ENCODE measurements at places on chromosomes 12 and 14.

GRCh38 chr12:13450231-13451080 is 253.9 kb downstream of the EMP1 start:
- no peak for DNase-seq

DNA sequence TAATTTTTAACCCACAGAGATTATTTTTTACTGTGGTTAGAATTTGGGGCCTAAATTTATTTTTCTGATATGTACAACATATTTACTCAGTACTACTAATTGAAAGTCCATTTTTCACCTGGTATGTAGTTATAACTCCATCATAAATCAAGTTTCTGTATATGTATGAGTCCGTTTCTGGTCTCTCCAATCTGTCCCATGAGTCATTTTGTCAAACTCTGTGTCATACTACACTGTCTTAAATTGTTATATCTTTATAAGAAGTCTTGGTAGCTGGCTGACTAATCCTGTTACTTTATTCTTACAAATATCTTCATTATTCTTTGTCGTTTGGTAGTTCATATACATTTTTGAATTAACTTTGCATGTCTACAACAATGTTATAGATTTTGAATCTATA is 344.0 kb downstream of the PDZRN4 start:
- no peak for DNase-seq

DNA sequence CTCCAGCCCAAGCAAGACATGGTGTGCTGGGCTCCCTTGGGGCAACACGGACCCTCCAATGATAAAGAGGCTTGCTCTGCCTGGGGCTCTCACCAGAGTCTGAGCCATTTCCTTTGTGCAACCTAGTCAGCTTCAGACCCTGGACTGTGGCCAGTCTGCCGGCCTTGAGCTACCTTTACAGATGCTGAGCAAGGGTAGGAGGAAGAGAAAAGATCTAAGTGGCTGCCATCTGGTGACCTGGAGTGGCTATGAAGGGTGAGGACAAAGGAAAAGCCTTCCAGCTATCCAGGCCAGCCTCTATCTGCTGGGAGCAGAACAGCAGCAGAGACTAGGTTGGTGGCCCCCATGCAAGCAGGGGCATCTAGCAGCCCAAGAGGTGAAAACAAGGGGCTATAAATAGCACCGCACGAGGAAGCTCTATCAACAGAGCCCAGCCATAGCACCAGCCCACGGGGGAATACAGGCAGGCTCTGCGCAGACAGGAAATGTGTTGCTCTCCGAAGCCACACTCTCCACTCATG is 230.1 kb downstream of the FOXN3 start:
- no peak for DNase-seq

GRCh38 chr14:26596543-26597061 is 1.2 kb downstream of the NOVA1 start:
- no peak for DNase-seq

DNA sequence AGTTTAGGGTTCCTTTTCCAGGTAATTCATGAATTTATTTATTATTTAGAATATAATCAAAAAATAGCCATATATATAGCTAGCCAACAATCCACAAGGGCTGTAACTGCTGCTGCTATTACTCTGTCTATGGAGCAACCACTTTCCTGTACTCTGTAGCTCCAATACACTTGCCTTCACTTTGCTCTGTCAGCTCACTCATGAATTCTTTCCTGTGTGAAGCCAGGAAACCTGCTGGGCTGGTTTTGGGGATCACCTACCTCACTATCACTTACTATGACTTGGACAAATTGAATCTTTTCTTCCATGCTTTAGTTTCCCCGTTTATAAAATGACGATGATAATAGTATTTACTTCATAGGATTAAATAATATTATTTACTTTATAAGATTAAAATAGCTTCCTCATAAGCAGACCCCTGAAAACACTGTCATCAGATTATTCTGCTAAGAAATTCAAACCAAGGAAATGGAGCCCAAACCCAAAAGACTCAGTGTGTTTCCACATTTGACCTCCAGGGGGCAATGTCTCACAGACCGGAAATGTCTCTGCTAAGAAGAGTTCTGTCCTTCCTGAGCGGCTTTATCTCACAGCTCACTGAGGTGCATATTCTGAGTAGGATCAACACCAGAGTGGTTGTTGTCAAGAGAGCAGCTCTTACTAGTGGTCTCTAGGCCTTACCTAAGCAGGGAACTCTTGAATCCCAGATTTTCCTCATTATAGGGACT is 457.1 kb downstream of the DAD1 start:
- DNase-seq = peak; percentile 16

- no peak for DNase-seq
These were observed 200.6 kb upstream of the STXBP6 start for GRCh38 chr14:25250516-25250915.

- DNase-seq = no peak
These were observed 8.9 kb upstream of the ETNK1 start for GRCh38 chr12:22615963-22616501.

DNA sequence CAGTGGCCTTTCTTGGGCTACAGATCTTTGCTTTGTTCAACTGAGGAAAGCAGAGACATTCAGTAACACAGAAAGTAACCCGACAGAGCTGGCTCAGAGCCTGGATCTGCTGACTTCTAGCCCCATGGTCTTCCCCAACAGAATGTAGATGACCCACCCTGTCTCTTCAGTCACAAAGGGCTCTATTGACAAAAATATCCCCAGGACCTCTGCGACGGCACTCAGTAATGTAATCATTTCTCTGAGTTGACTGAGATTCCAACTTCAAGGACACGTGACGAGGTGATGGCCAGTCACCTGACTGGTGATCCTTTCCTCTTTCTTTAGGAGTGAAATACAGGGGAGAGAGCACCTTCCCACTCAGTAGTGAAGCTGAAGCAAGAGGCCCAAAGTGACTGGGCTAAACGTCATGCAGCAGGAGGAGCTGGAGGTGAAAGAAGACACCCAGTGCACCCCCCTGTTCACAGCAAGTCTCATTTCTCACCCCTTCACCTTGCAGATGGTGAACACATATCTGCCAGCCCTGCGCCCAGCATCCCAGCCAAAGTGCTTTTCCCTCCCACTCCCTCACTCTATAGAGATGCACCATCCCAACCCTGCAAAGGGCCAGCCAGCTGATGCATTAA is 179.2 kb upstream of the EGLN3 start:
- DNase-seq = no peak

GRCh38 chr12:96302687-96303310 is 97.4 kb downstream of the CDK17 start:
- no peak for DNase-seq

DNA sequence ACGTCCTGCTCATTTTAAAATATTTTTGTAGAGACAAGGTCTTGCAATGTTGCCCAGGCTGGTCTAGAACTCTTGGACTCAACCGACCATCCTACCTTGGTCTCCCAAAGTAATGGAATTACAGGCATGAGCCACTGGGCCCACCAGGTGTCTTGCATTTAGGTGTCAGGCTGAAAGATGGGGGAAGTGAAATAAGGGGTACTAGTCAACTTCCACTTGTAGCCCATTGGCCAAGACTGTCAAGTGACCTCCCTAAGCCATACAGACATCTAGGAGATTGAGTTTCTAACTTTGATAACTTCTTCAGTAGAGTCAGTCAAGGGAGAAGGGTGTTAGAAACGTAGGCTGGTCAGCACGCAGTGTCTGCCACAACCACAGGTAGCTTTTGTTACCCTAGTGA is 32.0 kb downstream of the ARF6 start:
- no peak for DNase-seq

DNA sequence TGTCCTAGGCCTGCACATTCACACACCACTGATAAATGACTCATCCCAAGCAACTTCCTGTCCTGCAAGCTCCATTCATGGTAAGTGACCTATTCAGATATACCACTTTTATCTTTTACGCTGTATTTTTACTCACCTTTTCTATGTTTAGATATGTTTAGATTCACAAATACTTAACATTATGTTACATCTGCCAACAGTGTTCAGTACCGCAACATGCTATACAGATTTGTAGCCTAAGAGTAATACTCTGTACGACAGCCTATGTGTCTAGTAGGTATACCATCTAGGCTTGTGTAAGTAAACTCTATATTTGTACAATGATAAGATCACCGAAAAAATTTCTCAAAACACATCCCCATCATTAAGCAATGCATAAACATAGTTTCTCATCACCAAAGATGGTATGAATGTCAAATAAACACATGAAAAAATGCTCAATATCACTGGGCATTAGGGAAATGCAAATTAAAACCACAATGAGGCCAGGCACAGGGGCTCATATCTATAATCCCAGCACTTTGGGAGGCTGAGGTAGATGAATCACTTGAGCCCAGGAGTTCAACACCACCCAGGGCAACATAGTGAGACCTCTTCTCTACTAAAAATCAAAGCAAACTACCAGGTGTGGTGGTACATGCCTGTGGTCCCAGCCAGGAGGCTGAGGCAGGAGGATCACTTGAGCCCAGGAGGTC is 20.7 kb downstream of the ATXN2 start:
- no peak for DNase-seq

GRCh38 chr14:77897374-77897773 is 97.5 kb downstream of the ADCK1 start:
- DNase-seq = no peak

GRCh38 chr12:34244608-34245007 is 222.3 kb downstream of the ALG10 start:
- no peak for DNase-seq

DNA sequence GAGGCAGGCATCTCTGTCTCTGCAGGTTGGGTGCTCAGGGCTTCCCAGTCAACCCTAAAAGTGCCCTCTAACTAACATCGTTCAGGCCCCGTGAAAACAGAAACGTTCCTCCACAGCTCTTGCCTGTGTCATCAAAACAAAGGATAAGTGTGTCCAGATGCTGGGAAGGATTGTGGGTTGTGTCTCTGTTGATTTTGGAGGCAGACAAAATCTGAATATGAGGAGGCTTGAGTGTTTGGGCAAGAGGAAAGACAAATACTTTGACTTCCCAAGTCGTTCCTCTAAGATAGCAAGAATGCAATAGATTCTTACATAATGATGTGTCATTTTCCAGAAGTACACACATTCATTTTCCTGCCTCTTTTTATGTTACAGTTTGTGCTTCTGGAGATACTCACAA is 52.9 kb downstream of the SERPINA3 start:
- no peak for DNase-seq

DNA sequence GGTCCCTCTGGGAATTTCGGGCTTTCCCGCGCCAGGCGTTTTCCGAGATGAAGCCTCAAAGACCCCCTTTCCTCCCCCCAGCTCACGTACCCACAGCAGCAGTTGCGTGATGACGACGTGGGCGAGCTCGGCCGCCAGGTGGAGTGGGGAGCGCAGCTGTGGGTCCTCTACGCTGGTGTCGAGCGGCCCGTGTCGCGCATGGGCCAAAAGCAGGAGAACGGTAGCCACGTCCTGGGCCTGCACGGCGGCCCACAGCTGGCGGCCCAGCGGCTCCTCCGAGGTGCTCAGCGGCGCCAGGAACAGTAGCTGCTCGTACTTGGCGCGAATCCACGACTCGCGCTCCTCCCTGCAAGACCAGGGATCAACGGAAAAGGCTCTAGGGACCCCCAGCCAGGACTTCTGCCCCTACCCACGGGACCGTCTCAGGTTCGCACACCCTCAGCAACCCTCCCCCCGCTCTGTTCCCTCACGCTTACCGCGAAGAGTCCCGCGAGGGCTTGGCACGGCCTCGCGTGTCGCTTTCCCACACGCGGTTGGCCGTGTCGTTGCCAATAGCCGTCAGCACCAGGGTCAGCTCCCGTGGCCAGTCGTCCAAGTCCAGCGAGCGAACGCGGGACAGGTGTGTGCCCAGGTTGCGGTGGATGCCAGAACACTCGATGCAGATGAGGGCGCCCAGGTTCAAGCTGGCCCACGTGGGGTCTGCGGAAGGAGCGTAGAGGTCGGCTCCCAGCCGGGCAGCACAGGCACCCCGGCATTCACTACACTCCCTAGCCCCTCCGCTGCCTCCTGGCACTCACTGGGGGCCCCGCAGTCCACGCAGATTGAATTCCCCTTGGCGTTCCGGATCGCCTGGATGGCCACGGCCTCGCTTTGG is 11.4 kb downstream of the AGAP2 start:
- DNase-seq = no peak

GRCh38 chr12:29071099-29071498 is 78.0 kb upstream of the FAR2 start:
- DNase-seq = no peak

DNA sequence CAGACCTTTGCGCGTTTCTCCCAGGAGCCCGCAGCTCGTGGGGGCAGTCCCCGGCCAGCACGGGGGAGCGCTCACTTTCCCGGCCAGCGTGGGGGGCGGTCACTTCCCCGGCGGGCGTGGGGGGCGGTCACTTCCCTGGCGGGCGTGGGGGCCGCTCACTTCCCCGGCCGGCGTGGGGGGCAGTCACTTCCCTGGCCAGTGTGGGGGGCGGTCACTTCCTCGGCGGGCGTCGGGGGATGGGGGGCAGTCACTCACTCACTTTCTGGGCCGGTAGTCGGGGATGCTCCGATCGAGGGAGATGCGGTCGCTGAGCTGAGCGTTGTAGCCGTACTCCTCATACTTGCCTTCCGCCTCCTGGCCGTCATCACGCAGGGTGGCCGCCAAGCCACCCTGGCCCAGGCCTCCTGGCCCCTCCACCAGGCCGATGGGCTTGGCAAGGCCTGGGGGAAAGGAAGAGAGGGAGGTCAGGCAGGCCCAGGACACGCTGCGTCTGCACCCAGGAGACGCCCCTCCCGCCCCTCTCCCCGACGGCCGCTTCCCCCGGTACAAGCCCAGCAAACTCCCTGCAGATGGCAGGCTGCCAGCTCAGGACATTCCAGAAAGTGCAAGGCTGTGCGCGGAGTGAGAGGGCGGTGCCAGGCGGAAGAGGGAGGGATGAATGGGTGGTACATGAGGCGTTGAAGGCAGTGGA is 43.3 kb downstream of the GALNT9 start:
- DNase-seq = no peak

GRCh38 chr12:80707126-80707829 is at the start of gene MYF6:
Gene MYF6 (plus strand): TSS chr12:80707634. CDS start chr12:80707720, 86 bp downstream.
- DNase-seq = no peak

GRCh38 chr14:75640876-75641275 is 19.8 kb downstream of the ERG28 start:
- DNase-seq = no peak

DNA sequence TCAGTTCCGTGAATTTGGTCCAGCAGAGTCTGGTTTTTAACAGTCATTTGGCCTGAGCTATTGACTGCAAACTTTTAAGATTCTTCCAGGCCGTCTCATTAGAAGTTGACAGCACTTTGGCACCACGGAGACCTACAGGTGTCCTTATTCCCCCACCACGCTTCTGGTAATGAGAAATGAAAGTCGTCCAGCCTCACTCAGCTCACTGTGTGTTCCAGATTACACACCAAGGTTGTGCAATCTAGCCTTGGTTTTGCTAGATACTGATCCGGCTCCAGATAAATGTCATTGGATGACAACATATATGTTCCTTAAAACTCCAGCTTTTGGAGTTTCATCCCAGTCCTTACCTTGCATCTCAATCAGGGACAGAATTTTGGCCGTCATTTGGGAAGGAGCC is 210.4 kb downstream of the CHST11 start:
- DNase-seq = no peak

- DNase-seq = no peak
These were observed 112.4 kb upstream of the NOS1 start for GRCh38 chr12:117473856-117474255.

DNA sequence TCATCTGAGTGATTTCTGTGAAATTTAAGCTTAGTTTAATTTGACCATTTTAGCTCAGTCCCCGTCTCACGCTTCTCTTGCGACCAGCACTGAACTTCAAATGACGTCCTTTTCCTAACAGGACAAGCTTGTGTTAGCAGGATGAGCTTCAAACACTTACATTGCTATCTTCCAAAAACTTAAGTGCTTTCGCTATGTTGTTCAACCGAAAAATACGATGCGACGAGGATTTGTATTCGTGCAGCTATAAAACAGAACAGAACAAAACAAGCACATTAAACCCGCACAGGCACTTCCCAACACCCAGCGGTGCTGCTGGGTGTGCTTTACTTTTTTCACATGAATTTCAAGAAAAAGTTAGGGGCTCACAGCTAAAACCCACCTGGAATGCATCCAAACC is 64.2 kb upstream of the DICER1 start:
- no peak for DNase-seq

All from activated T-cell treated with anti-CD3 and anti-CD28 coated beads, Interleukin-2, amount 50 U/mL, for 72 hours (primary cell).